ENCODE measurements at places on chromosomes 11 and 22.

DNA sequence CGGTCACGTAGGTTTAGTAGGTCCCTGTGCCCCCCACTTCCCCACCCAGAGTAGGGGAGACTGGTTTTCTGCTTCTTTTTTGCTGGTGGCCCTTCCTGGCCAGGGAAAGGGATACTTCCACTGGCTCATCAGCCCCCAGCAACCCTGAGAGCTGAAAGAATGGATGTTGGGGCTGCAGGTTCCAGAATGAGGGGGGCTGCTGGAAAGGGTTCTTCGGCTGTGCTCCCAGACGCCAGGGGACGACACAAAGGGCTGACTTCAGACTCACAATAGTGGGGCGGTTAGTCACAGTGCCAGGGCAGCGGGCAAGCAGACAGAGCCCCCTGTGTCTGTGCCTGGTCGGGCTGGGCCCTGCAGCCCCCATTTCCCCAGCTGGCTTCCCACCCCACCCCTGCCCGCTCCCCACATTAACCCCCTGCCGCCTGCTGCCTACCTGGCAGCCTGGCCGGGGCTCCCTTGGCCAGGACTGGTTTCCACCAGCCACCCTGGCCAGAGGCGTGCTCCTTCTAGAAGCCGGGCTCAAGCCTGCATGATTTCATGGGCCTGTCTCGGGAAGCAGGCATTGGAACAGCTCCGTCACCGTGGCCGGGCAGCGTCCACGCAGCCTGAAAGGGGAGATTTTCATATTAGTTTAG is 79.1 kb upstream of the WNT7B start:
- H3K36me3 ChIP-seq: no peaks in the 10 kb centered on the region
- H3K4me3 ChIP-seq: no peak overlapping the region
- no peak for DNase-seq
- no peak overlapping the region for H3K27ac ChIP-seq
- H3K4me1 ChIP-seq: peaks cover 13% of the 10 kb centered on the region
- H3K27me3 ChIP-seq: peaks cover 31% of the 10 kb centered on the region

GRCh38 chr22:38327805-38328204 is 10.6 kb upstream of the CSNK1E start:
- H3K4me3 ChIP-seq: no peak overlapping the region
- no peak for DNase-seq
- H3K27ac ChIP-seq: no peak overlapping the region
- H3K27me3 ChIP-seq: peaks cover 7% of the 10 kb centered on the region

- no peak overlapping the region for H3K27ac ChIP-seq
- H3K36me3 ChIP-seq: peaks cover 35% of the 10 kb centered on the region
- peaks cover 7% of the 10 kb centered on the region for H3K27me3 ChIP-seq
- H3K4me1 ChIP-seq: peaks cover 6% of the 10 kb centered on the region
- no peak for DNase-seq
These were observed 411.6 kb downstream of the TBC1D22A start for GRCh38 chr22:47174096-47174495.

- H3K4me3 ChIP-seq: peak overlapping the region; percentile 96
- peaks cover 12% of the 10 kb centered on the region for H3K36me3 ChIP-seq
- no peaks in the 10 kb centered on the region for H3K27me3 ChIP-seq
These were observed 1.3 kb downstream of the SRRD start for GRCh38 chr22:26485013-26485412.

DNA sequence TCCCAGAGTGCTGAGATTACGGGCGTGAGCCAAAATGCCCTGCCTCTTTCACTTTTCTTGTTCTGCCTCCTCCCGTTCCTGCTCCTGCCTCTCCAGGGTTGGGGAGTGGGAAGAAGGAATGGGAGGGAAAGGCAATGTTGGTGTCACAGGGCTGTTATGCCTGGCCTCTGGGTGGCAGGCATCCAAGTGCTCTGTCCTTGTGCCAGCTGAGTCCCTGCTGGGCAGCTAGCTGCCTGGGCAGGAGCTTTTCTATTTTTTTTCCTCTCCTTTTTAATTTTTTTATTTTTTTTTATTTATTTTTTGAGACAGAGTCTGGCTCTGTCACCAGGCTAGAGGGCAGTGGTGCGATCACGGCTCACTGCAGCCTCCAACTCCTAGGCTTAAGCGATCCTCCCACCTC is 4.1 kb upstream of the SAC3D1 start:
- no peak overlapping the region for H3K27ac ChIP-seq
- no peaks in the 10 kb centered on the region for H3K27me3 ChIP-seq
- H3K36me3 ChIP-seq: no peaks in the 10 kb centered on the region
- no peak overlapping the region for H3K4me3 ChIP-seq
- H3K4me1 ChIP-seq: peaks cover 4% of the 10 kb centered on the region
- DNase-seq: no peak

DNA sequence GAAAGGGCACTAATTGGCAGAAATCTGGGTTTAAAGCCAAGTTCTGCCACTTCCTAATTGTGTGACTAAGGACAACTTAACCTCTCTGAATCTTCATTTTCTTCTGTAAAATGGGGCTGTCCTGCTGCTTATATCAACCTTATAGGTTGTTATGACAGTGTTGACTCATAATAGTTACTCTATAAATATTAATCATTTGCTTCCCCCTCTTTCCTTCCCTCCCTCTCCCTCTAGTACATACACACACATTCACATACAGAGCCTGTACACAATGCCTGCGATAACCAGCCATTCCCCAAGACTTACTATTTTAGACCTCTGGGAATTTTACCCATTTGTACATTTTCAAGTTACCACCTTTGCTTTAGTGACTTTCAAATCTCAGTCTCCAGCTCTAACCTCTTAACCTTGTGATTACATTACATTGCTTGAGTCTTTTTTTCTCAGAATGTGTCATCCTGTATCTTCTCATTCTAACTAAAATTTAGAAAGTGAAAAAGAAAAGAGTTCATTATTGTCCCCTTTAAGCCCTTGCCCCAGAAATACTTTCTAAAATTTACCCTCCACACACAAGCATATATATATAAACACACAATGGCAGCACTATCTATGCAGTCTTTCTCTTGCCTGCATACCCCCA is 31.9 kb downstream of the GDPD4 start:
- no peak overlapping the region for H3K27ac ChIP-seq
- H3K4me1 ChIP-seq: no peaks in the 10 kb centered on the region
- H3K36me3 ChIP-seq: no peaks in the 10 kb centered on the region
- no peak for DNase-seq

DNA sequence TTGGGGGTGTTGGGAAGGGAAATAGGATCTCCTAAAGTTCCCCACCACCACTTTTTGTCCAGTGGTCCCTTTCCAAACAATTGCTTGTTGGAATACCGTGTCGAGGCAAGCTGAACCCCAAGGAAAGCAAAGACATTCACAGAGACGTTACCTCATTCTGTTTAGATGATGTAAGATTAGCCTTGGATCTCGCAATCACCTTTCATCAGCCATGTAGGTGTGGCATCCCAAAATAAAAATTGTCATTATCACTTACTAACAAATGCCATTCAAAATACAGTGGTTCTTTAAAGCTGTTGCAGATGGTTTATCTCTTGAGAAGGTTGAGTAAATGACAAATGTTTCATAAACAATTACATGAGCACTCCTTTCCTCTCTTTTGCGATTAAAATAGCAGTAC is 86.5 kb upstream of the SLC25A18 start:
- peaks cover 70% of the 10 kb centered on the region for H3K4me1 ChIP-seq
- peak overlapping the region; percentile 97 for H3K27ac ChIP-seq
- H3K27me3 ChIP-seq: no peaks in the 10 kb centered on the region
- DNase-seq: no peak

- no peak overlapping the region for H3K4me3 ChIP-seq
- H3K4me1 ChIP-seq: no peaks in the 10 kb centered on the region
- H3K36me3 ChIP-seq: no peaks in the 10 kb centered on the region
- no peaks in the 10 kb centered on the region for H3K27me3 ChIP-seq
- no peak overlapping the region for H3K27ac ChIP-seq
These were observed 33.3 kb downstream of the SBF1 start for GRCh38 chr22:50441428-50441993.

GRCh38 chr11:27916541-27917100 is 191.3 kb downstream of the KIF18A start:
- H3K4me1 ChIP-seq: peaks cover 5% of the 10 kb centered on the region
- H3K27me3 ChIP-seq: no peaks in the 10 kb centered on the region
- no peak overlapping the region for H3K4me3 ChIP-seq

GRCh38 chr11:123509737-123510578 is 79.9 kb downstream of the GRAMD1B start:
- H3K27me3 ChIP-seq: no peaks in the 10 kb centered on the region
- peak; percentile 67 for DNase-seq
- H3K36me3 ChIP-seq: no peaks in the 10 kb centered on the region
- peak overlapping the region; percentile 19 for H3K4me3 ChIP-seq

GRCh38 chr11:131025421-131026125 is 109.3 kb upstream of the SNX19 start:
- H3K27me3 ChIP-seq: peaks cover 13% of the 10 kb centered on the region
- H3K4me3 ChIP-seq: no peak overlapping the region
- no peak overlapping the region for H3K27ac ChIP-seq

GRCh38 chr11:126431401-126432064 is 76.0 kb downstream of the ST3GAL4 start:
- no peak for DNase-seq
- peak overlapping the region; percentile 54 for H3K27ac ChIP-seq
- peaks cover 65% of the 10 kb centered on the region for H3K4me1 ChIP-seq
- peaks cover 22% of the 10 kb centered on the region for H3K36me3 ChIP-seq
- H3K4me3 ChIP-seq: no peak overlapping the region

Measured in nephron progenitor cell (in vitro differentiated cells).